ENCODE measurements at places on chromosomes 12 and 14. TPM values are rescaled to one million over a fixed set of nuclear protein-coding genes. Genes with fewer than 3 reads are reported as not detected.

SRRM4 gene
- 0.14 TPM for total RNA-seq

C12orf76 gene
- total RNA-seq: 35.5 TPM

LUM gene
- total RNA-seq: 79.4 TPM

ABCD2 gene
- total RNA-seq: 0.29 TPM

KCNK10 gene
- total RNA-seq: not detected

TMEM253 gene
- 0.85 TPM for total RNA-seq

RFX4 gene
- total RNA-seq: not detected

CKB gene
- total RNA-seq: 96.2 TPM

KRT85 gene
- not detected for total RNA-seq

KLHDC1 gene
- total RNA-seq: 28.7 TPM

TTC9 gene
- total RNA-seq: not detected

SERPINA10 gene
- not detected for total RNA-seq

ENDOU gene
- 0.28 TPM for total RNA-seq

TAS2R8 gene
- total RNA-seq: not detected

IL31 gene
- total RNA-seq: not detected

APOF gene
- not detected for total RNA-seq

IKBIP gene
- total RNA-seq: 21.3 TPM
